ENCODE measurements at places on chromosomes 5 and 9. TPM values are rescaled to one million over a fixed set of nuclear protein-coding genes. Genes with fewer than 3 reads are reported as not detected.
A peak's percentile ranks its signal among the peaks of the same experiment; 100 is the strongest.

GRCh38 chr5:136199408-136199807 is 6.4 kb upstream of the SMIM32 start:
- no peak for DNase-seq
- H3K27ac ChIP-seq: no peak overlapping the region
- no peaks in the 10 kb centered on the region for H3K4me1 ChIP-seq
- H3K27me3 ChIP-seq: peaks cover 40% of the 10 kb centered on the region
- H3K4me3 ChIP-seq: no peak overlapping the region
- no peaks in the 10 kb centered on the region for H3K36me3 ChIP-seq

- H3K4me3 ChIP-seq: no peak overlapping the region
- no peaks in the 10 kb centered on the region for H3K4me1 ChIP-seq
- H3K27me3 ChIP-seq: no peaks in the 10 kb centered on the region
- no peak for DNase-seq
- no peak overlapping the region for H3K27ac ChIP-seq
Observed at GRCh38 chr5:57067597-57067924, 106.3 kb upstream of the GPBP1 start.

GRCh38 chr9:74496819-74497747 is at the start of gene RORB:
RORB (plus strand) TSS chr9:74497335; CDS start chr9:74497977, 642 bp downstream.
- no peak within 1 kb of the TSS for H3K27ac ChIP-seq
- peak; percentile 37 for DNase-seq
- H3K4me3 ChIP-seq: peak within 1 kb of the TSS; percentile 71
- peaks cover 14% of the 10 kb centered on the region for H3K27me3 ChIP-seq
- H3K36me3 ChIP-seq: no peaks in the 10 kb centered on the region
- H3K4me1 ChIP-seq: peaks cover 9% of the 10 kb centered on the region

GRCh38 chr5:77087484-77088261 is 588 bp upstream of the ZBED3 start:
- H3K27me3 ChIP-seq: peaks cover 16% of the 10 kb centered on the region
- H3K4me3 ChIP-seq: peak overlapping the region; percentile 70
- no peak overlapping the region for H3K27ac ChIP-seq

DNA sequence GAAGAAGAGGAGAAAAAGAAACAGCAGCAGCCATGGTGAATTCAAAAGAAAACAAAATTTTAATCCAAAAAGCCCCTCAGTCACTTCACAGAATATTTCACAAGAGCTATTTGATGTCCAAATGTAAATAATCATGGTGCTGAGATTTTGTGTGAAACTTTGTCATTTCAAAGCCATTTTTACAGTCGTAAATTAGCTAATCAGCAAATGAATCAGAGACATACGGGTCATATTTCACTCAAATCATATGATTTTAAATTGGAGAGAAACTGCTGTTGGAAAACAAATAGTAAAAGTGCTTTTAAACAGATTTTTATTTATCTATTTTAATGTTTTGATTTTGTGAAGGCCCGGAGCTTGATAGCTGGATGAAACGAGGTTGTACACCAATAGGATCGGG is 101.4 kb upstream of the SMIM23 start:
- no peaks in the 10 kb centered on the region for H3K27me3 ChIP-seq
- no peak overlapping the region for H3K27ac ChIP-seq
- no peak overlapping the region for H3K4me3 ChIP-seq
- H3K36me3 ChIP-seq: no peaks in the 10 kb centered on the region

- DNase-seq: no peak
- H3K27ac ChIP-seq: no peak overlapping the region
- H3K4me1 ChIP-seq: no peaks in the 10 kb centered on the region
- no peaks in the 10 kb centered on the region for H3K36me3 ChIP-seq
Observed at GRCh38 chr5:2524620-2525019, 226.9 kb downstream of the IRX2 start.

DNA sequence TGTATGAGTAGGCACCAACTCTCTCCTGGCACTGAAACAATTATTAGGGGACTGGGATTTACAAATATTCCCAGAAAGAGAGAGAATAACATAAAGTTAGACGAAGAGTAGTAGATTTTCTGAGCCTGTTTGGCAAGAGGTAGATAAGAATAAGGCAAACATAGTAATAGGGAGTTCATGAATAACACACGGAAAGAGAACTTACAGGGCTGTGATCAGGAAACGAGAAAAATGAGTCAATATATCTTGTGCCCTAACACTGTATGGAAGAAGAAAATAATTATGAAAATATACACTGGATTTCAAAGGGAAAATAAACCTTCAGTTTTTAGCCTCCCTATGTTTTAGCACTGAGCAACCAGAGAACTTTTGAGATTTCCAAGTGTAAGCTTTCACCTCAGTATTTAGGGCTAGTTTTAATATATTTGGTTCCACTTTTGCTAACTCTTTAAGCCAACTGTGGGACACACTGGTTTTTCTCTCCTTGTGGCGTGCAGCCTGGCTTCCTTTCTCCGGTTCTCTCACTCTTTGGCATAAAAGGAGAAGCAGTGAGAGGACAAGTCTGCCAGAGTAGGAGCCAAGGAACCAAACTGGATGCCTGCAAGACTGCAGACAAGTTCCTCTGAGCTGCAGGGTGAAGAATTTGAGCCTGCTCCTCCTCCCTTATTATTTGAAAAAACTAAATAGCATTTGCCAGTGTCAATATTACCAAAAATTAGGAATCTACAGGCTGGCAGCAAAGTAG is 6.6 kb upstream of the KCNN2 start:
- no peak for DNase-seq
- no peaks in the 10 kb centered on the region for H3K36me3 ChIP-seq
- H3K4me1 ChIP-seq: no peaks in the 10 kb centered on the region
- H3K27ac ChIP-seq: no peak overlapping the region

GRCh38 chr9:129175825-129176633 is 2.0 kb downstream of the IER5L start:
- peaks cover 58% of the 10 kb centered on the region for H3K27me3 ChIP-seq
- DNase-seq: peak; percentile 25
- H3K4me3 ChIP-seq: peak overlapping the region; percentile 67
- H3K27ac ChIP-seq: peak overlapping the region; percentile 20
- peaks cover 43% of the 10 kb centered on the region for H3K4me1 ChIP-seq
- no peaks in the 10 kb centered on the region for H3K36me3 ChIP-seq

- H3K27ac ChIP-seq: no peak overlapping the region
- no peaks in the 10 kb centered on the region for H3K36me3 ChIP-seq
- peaks cover 98% of the 10 kb centered on the region for H3K27me3 ChIP-seq
- no peak overlapping the region for H3K4me3 ChIP-seq
- no peaks in the 10 kb centered on the region for H3K4me1 ChIP-seq
Observed at GRCh38 chr5:173234129-173234790, 746 bp downstream of the NKX2-5 start.

The ABCA1 gene
- total RNA-seq: 4.7 TPM

The ANKRD31 gene
- total RNA-seq: 1.3 TPM

Measured in T-cell (primary cell).